Stimulated activated CD8-positive, alpha-beta memory T cell treated with anti-CD3 and anti-CD28 coated beads, Interleukin-4, amount 100 ng/mL, for 1 hour (primary cell): ENCODE measurements at places on chromosomes 16 and 17.
A peak's percentile ranks its signal among the peaks of the same experiment; 100 is the strongest.

DNA sequence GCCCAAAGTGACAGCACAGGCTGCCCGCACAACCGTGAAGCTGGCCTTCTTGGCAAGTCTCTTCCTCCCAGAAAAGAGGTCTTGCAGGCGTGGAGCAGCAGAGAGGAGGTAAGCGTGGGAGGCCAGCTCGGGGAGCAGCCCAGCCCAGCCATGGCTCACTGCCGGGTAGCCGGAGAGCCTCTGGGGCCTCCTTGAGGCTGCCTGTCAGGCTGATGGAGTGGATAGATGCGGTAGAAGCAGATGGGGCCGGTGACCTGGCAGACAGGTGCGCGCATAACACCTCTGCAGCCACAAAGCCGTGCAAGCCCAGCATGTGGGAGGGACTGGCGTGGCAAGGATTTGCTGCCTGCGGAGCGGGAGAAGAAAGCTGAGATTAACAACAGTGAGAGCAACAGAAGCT, 17.1 kb upstream of the DOK4 start:
- no peak for DNase-seq

DNA sequence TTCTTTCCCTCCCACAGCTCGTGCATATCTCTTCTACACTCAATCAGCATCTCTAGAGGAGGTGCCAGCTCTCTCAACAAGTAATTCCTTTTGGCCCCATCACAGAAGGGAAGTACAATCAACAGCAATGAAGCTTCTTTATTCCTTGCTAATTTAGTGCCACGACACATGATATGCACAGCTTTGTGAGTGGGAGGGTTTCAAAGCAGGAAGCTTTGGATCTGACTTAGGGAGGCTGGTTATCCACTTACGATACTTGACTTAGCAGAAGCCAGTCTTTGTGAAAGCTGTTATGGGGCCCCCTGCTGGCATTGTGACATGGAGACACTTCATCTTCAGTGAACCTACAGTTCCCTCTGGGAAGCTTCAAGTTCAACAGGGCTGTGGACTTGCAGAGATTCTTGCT, 81.0 kb downstream of the TMEM100 start:
- DNase-seq: no peak

DNA sequence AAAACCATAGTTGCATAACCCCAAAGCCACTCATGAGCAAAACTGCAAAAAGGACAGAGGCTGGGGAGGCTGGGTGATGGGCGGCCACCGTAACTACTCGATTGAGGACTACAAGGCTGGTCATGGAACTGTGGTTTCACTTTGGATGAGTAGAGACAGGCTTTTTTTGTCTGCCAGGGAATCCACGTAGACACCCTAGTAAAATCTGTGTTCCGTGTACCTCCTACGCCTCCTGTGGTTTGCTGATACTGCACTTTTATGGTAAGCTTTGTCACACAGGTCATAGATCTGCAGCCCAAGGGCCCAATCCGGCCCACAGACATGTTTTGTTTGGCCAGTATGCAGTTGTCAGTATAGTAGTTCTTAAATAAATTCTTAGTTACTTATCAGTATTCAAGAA, 2.2 kb upstream of the TLCD3B start:
- no peak for DNase-seq

- DNase-seq: no peak
Measured at GRCh38 chr17:62696256-62696655, 68.8 kb downstream of the MRC2 start.

DNA sequence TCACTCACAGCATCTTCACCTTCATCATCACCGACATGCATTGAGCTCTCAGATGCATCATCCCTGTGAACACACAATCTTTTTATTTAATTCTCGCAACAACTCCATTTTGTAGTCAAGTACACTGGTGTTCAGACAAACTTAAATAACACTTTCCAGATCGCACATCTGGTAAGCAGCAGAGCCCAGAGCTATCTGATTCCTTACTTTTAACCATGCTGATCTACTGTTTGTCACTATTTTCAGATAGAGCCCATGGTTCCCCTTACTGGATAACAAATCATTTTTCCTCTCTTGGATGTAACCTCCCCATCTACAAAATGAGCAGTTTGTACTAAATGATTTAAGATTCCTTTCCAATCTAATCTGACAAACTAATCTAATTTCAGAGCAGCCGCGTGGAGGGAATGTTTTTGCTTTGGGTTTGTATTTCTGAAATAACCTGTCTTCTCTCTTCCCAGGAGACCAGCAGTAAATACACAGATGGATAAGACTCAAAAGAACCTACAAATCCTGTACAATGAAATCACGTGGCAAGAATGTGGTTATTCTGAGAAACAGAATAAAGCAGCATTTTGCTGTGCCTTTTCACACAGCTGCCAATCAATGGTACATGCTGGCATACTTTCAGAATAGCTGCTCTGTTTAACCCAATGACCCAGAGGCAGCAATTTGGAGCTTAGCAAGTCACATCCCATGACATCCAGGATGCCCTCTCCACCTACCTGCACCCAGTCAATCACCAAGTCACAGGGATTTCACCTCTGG, 72.9 kb upstream of the CCL2 start:
- no peak for DNase-seq

GRCh38 chr16:31273187-31273586, 13.4 kb downstream of the ITGAM start:
- DNase-seq: no peak

DNA sequence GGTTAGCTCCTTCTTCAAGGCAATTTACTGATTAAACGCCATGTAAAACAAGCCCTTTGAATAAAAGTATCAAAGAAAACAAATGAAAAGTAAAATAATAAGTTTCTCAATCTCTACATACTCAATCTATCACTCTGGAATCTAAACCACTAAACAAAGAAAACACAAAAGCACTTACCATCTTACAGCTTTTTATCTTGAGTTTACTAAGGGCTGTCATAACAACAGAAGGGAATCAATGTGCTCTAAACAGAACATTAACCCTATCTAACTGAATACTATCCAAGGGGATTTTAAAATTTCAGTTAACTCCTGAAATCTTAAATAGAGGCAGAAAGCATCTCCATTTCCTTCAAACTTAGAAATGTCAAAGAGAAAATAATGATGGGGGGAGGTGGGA, 3.4 kb downstream of the SKA2 start:
- no peak for DNase-seq

- no peak for DNase-seq
Measured at GRCh38 chr17:7579834-7580603, 581 bp downstream of the CD68 start.

- no peak for DNase-seq
Measured at GRCh38 chr16:29825145-29826044, 5.1 kb downstream of the MVP start.

DNA sequence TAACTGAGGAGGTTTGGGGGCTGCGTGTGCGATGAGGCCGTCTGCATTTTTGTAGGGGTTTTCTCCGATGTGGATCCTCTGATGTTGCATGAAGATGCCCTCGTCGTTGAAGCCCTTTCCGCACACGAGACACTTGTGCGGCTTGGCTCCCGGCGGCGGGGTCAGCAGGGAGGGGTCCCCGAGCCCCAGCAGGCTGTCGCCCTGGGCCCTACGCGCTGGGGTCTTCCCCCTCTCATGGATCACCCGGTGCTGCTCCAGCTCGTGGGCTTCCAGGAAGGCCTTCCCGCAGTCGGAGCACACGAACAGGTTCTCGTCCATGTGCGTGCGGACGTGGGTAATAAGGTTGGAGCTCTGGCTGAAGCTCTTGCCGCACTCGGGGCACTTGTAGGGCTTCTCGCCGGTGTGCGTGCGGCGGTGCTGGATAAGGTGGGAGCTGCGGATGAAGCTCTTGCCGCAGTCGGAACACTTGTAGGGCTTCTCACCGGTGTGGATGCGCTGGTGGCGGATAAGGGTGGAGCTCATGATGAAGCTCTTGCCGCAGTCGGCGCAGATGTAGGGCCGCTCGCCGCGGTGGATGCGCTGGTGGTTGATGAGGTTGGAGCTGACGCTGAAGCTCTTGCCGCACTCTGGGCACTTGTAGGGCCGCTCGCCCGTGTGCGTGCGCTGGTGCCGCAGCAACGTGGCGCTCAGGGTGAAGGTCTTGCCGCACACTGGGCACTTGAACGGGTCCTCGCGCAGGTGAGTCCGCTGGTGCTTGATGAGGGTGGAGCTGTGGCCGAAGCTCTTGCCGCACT, 4.3 kb downstream of the ZNF629 start:
- no peak for DNase-seq

DNA sequence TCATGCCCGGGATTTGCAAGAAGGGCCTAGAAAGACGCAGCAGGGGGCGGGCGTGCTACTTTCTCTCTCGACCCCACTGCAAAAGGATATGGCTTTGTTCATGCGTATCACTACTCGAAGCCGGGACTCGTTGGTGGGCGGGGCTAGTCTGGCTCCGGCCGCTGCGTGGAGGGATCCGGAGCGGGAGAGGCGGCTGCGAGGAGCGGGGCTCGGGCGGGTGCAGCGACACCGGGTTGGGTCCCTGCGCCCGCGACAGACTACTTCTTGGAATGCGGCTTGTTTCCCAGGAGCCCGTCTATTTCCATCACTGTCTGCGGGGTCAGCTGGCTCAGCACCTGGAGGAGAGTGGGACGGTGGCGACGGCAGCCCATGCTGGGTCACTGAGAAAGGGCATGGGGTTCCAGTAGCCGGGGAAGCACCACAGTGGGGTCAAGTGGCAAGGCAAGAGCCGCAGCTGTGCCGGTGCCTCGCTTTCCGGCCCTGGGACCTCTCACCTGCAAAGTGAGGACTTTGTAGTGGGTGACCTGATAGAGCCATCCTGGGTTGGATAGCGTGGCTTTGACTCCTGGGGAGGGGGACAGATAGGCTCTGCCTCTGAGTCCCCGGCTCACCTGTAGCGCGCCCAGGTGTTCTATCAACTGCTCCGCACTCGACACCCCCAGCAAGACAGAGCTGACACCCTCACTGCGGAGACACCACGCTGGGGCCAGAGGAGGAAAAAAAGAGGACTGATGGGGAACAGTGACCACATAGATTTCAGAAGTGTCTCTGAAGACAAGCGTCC, 6.6 kb downstream of the KCNAB3 start:
- DNase-seq: peak; percentile 55

- no peak for DNase-seq
Measured at GRCh38 chr17:55038291-55038690, 69.7 kb downstream of the STXBP4 start.

DNA sequence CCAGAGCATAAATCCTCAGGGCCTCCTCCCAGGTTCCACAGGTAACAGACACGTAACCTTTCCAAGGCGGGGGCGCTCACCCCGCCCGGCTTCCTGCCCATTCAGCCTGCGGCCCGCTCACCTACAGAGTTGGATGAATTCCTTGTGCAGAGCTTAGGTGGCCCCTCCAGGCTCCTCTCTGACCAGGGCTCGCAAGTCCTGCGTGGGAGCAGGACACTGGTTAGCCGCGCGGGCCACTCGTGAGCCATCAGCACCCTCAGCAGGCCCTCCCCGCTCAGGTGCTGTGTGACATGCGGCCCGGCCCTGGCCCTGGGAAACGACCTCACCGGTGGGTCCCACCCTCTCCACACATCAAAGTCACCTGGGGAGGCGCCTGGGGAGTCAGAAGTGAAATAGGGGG, 528 bp downstream of the TERB1 start:
- no peak for DNase-seq
